Caki2 (cell line): ENCODE measurements at places on chromosomes 11 and 22.
A peak's percentile ranks its signal among the peaks of the same experiment; 100 is the strongest.

DNA sequence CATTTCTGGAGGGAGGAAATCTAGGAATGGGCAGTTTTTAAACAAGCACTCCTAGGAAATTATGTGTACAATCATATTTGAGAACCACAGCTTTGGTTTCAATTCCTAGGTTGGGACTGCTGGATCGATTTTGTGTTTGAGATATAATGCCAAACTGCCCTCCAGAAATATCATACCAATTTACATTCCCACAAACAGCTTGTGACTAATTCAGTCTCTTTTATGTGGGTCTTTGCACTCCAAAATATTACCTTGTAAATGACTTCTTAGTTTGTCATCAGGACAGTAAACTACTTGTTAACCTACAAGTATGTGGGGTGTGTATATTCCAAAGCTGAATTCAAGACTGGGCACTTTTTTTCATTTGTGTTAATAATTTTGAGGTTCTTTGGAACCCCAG, 9.8 kb upstream of the BARX2 start:
- DNase-seq = no peak

GRCh38 chr22:45442116-45442515, 28.6 kb downstream of the RIBC2 start:
- no peak for DNase-seq

- DNase-seq = peak; percentile 14
Measured at GRCh38 chr11:121451178-121451985, 732 bp upstream of the SORL1 start.

GRCh38 chr22:47210112-47210657, 447.7 kb downstream of the TBC1D22A start:
- DNase-seq = no peak

GRCh38 chr11:60658409-60658808, 41.0 kb upstream of the MS4A8 start:
- DNase-seq = no peak

DNA sequence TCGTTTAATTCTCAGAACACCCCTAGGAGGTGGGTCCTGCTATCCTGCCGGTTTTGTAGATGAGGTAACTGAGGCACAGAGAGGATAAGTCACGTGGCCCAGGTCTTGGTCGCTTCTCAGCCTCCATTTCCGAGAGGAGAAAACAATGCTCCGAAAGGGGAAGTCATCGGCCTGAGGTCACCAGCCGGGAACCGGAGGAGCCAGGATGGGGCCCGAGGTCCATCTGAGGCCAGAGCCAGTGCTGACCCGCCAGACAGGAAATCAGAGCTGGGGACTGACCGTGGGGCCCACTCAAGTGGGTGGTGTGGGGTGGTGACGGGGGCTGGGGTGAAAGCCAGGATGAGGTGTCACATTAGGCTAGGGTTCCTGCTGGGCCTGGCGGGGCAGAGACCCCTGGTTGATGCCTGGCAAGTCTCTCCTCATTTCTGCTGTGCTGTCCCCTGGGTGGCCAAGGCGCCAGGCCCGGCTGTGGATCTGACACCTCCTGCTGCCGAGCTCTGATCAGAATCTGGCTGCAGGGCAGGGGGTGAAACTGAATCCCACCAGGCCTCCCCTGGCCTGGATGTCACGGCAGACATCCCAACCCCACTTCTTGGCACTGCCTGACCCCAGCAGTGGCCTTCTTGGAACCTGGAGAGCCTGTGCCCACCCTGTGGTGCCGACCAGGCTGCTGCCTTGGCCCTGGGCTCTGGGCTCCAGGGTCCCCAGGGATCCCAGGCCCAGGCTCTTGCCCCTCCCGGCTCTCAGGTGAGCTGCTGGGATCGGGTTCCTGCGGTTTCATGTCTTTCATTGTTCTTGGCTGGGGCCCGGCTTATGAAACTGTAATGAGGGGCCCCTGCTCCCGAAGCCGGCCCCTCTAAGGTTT, 12.0 kb downstream of the TRIOBP start:
- no peak for DNase-seq

- no peak for DNase-seq
Measured at GRCh38 chr22:44711241-44711560, 9.2 kb downstream of the PRR5 start.

- no peak for DNase-seq
Measured at GRCh38 chr11:47711225-47711624, 3.9 kb downstream of the AGBL2 start.

DNA sequence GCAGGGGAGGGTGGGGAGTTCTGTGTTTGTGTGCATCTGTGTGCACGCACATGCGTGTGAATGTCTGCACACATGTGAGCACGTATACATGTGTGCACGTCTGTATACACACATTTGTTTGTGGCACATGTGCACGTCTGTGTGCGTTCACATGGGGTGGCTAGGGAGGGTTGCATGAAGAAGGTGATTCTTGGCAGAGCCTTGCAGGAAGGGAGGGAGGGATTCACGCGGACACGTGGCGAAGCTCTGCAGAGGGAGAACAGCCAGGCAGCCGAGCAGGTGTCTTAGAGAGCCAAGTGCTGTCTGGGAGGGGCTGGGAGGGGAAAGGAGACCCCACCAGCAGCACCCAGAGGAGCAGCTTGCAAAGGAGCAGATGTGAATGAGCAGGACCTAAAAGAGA, 372.1 kb downstream of the BRD1 start:
- DNase-seq = no peak
